ENCODE measurements at places on chromosomes 5 and 9.

DNA sequence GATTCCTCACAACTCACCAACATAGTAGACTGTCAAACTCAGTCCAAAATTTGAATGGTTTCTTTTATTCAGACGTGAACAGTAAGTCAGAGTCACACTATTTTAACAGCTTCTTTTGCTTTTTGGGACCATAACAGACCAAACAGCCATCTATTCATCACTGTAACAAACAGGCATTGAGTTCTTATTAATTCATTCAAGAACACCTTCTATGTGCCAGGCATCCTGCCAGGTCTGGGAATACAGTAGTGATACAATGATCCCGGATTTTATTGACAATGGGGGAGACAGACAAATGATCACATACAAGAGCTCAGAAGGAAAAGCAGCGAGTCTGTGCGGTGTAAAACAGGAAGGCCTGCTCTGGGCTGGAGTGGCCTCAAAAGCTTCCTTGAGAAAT lies 153.3 kb upstream of the ERCC6L2 start:
- no peak for DNase-seq

DNA sequence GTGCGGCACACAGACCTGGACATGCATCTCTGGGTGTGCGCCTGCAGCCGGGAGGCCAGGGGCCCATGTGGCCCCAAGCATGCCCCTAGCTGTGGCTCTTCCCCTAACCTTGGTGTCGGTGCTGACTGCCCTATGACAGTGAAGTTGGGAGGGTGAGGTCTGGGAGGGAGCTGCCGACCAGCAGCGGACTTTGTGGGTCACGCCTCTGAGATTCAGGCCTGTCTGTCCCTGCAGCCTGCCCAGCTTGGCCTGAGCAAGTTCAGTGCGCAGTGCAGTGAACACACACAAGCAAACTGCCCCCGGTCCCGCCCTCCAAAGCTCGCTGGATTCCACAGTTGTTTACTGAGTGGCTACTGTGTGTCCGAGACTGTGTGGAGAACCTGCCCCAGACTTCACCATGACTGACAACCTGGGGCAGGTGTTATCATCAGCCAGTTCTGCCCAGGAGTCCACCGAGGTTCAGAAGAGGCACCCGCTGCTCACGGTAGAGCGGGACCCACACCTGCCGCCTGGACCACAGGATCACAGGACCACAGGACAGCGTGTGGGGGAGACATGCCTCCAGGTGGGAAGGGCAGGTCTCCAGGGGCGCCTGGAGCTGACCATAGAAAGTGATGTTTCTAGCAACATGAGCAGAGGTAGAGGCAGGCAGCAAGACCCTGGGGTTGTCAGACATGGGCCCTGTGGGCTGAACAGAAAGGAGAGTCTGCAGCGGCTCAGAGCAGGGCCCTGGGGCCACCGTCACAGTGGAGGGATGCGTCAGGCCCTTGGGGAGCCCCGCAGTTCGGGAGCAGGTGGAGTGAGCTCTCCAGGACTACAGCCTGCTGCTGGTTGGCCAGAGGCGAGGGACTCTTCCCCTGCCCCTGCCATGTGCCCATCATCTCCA lies 105.1 kb downstream of the PHF2 start:
- peak; percentile 1 for DNase-seq

- DNase-seq: no peak
Observed at GRCh38 chr5:13771011-13771571, 173.4 kb downstream of the DNAH5 start.

DNA sequence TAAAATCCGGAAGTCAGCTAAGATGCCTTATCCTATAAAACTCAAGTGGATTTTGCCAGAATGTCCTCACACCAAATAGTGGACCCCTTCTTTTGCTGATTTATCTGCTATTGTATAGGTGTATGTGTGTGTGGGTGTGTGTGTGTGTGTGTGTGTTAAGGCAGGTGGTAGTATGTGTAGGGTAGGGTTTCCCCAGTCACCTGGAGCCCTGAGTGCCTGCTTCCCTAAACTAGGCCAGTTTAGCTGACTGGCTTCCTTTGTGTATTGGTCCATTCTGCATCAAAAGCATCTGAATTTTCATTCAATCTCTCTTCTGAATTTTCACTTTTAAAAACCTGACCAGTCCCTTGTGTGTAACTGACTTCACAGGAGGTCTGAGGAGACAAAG lies 42.2 kb upstream of the LCP2 start:
- no peak for DNase-seq

DNA sequence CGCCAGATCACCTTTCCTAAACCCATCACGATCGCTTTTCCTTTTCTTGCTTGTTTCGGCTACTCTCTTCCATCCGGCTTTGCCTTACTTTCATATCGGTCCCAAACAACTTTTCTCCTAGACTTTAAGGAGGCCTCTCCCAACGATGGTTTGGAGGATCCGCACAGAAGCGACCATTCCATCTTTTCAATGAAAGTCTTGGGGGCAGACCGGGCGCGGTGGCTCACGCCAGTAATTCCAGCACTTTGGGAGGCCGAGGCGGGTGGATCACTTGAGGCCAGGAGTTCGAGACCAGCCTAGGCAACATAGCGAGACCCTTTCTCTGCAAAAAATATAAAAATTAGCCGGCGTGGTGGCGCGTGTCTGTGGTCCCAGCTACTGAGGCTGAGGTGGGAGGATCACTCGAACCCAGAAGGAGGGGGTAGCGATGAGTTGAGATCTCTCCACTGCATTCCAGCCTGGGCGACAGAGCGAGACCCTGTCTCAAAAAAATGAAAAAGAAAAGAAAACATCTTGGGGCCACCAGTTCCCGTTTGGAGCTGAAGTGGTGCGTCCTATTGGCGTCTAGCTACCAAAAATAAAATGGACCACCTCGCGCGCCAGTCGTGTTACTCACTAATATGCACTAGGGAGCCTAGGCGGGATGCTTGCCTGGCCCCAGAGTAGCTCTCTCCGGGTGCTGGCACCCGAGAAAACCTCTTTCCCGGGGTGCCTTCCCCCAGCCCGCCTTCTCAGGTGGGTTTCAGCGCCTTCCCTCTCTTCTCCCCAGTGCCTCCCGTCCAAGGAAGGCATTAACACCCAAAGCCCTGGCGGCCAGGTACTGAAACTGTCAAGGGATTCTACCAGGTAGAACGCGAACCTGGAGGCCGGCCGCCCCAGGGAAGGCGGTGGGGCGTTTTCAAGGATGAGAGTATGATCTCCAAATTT lies 800 bp upstream of the AP3B1 start:
- DNase-seq: peak; percentile 64

GRCh38 chr5:58940446-58940845 lies 357.6 kb downstream of the RAB3C start:
- no peak for DNase-seq

DNA sequence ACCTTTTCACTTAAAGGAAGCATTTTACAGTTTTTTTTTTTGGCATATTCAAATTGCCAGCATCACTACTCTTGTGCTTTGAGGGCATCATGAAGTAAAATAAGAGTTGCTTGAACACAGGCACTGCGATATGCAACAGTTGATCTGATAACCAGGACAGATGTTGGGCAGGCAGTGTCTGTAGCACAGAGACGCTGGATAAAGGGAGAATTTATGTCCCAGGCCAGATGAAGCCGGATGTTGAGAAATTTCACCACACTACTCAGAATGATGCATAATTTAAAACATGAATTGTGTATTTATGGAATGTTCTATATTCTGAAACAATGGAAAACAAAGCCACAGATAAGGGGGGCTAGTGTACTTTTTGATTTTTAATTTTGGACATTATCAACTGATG lies 71.4 kb downstream of the SLC12A2 start:
- no peak for DNase-seq

DNA sequence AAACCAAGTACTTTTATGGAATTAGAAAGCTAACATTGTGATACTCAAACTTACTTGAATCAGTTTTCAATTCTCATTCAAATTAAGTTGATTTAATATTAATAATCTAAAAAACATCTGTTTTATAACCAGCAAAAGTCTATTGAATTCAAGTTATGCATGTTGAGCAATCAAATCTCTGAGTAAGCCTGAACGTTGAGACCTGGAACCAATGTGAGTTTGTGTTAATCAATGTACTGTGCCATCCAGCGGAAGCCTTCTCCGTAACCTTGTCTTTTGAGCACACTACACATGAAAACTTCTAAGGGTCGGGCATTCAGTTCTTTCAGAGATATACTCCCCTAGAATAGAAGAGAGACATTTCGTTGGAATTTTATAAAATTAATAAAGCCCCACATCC lies 25.9 kb downstream of the SAR1B start:
- DNase-seq: no peak

DNA sequence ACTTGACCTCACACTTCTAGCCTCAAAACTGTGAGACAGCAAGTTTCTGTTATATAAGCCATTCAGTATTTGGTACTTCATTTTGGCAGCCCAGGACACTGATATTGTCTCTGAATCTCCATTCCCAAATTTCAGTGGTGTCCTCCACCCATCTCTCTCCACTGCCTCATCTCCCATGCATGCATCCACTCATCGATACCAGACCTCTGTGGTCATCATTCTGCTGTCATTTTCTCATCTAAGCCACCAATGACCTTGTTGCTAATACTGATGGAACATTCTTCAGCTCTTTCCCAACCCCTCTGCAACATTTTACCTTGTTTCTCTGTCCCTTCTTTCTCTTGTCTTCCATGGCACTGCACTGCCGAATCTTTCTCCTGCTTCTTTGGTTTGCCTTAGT lies 221.8 kb downstream of the SNX18 start:
- no peak for DNase-seq

GRCh38 chr5:107968406-107968843 lies 297.7 kb upstream of the EFNA5 start:
- no peak for DNase-seq

DNA sequence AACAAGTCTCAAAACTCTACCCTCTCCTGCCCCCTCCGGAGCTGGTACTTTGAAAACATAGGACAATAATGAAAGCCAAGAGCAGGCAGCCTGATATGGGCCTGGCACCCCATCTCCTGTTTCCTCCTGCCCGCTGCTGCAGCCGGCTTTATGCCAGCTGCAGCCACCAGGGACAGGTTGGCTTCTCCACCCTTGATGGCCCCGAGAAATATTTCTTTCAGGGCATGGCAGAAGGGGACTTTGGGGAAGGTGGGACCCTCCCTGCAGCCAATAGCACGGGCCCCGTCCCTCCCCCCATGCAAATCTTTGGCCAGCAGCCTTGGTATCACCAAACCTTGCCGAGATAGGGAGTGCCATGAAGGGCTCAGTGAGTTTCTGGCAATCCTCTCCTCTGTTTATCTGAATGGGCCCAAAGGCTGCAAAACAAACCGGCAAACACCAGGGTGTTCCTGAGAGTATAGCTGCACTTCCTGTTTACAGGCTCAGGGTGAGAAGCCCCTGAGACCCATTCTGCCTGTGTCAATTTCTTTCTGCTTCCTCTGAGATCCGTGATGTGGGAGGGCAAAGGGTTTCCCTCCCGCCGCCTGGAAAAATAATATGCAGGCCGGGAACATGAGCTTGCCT lies 73.4 kb upstream of the BOD1 start:
- no peak for DNase-seq

DNA sequence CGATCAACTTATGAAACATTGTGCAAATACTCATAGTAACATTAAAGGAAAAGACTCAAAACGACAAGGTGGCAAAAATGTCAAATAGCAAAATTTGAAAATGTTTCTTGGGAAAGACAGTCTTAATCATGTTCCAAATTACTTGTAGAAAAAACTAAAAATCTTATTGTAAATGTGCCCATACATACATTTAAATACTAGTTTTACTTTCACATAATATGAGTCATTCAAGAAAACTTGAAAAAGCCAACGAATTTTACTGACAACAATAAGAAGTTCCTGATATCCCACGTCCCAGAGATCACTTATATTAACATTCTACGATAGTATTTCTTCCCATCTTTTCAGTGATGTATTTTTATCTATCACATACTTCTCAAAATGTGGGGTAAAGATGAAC lies 13.7 kb downstream of the MLLT3 start:
- DNase-seq: no peak

DNA sequence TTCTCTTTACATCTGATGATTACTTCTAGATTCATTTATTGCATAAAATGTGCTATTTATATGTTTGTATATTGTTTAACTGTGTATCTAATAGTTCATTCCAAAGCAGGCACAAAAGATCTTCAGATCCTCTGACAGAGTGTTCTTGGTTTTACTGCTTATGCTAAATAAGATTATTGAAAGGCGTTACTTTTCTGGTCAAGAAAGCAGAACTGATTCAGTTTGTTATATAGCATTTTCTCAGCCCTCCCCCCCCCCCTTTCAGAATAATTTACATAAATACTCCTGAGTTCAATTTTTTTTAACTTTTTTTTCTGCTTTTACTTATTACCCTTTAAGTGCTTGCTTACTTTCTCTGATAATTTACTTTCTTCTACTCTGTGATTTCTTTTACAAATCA lies 15.4 kb downstream of the CDC42SE2 start:
- DNase-seq: no peak

DNA sequence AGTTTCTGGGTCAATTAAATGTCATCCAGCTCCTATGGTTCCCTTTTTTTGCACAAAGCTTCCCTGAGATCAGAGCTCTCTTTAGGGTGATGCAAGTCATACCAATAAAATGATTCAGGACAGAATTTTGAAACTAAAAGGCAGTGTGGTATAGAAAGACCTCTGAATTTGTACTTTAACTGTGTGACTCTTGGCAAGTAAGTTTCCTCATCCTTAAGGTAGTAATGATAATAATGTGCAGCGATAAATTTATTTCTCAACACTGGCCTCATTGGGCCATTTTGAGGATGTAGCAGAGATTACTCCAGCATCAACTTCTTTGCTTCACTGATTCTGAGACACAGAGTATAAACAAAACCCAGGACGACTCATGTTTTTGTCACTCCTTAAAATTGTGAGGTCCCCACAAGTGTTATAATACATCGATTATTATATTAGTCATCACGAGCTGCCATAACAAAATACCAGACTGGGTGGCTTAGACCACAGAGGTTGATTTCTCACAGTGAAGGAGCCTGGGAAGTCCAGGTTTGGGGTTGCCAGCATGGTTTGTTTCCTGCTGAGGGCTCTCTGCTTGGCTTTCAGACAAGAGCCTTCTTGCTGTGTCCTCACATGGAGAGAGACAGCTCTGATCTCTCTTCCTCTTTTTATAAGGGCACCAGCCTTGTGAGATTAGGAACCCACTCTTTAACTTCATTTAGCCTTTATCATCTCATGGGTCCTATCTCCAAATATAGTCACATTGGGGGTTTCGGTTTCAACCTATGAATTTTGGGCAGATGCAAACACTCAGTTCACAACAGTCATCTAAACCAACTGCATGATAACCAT lies 293.0 kb downstream of the ZNF608 start:
- no peak for DNase-seq

- DNase-seq: peak; percentile 7
Observed at GRCh38 chr5:138755084-138755748, 2.0 kb downstream of the CTNNA1 start.

DNA sequence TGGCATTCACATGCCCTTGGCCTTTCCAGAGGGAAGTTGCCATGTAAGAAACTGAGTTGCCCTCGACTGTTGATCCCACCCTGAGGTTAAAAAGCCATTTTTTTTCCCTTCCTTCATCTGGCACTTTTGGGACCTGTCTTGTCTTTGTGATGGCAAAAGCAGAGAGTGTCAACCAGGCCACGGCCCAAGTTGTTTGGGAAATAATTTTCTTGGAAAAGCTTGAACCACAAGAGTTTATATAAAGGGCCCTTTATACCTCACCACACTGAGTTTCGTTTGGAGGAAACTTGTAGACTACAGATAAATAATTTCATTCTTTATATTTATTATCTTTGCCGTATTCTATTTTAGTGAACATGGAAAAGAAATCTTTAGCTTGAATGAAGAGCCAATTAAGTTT lies 34.3 kb downstream of the ACTBL2 start:
- no peak for DNase-seq

All from stimulated activated CD4-positive, alpha-beta T cell treated with anti-CD3 and anti-CD28 coated beads, Interleukin-15, amount 100 ng/mL, for 24 hours (primary cell).